ENCODE measurements at places on chromosomes 12 and 14.

GRCh38 chr12:92248977-92249376 is 103.3 kb upstream of the BTG1 start:
- DNase-seq = no peak

- no peak for DNase-seq
These were observed 123.7 kb upstream of the MDM1 start for GRCh38 chr12:68455691-68456345.

- no peak for DNase-seq
These were observed 311.8 kb downstream of the AEBP2 start for GRCh38 chr12:19751078-19751477.

GRCh38 chr14:99971087-99971940 is 93.9 kb upstream of the EVL start:
- DNase-seq = no peak

- no peak for DNase-seq
These were observed 1435.3 kb downstream of the LRFN5 start for GRCh38 chr14:43041976-43042375.

DNA sequence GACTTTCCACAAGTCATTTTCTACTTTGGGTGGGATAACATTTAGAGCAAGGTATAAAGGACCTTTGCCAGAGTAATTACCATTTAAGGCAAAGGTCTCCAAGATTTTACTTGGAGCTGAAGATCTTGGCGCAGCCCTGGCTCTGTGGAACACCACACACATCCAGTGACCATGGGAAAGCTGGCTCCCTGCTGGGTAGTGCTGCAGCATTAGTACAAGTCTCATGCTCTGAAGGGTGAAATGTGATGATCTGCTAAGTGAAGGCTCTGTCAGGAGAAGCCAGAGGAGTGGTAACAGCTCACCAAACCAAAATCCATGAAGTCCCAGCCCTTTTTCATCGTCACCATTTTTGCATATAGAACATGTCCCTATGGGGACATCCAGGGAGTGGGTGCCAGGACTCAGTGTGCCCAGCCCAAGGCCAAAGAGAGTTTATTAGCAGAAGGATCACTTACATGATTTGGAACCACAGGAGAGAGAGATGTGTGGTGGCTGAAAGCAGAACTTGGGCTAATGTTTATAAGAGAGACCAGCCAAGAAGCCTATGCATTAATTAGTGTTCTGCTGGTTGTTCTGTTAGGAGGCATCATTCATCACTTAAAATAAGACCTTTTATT is 110.7 kb downstream of the SLC38A6 start:
- DNase-seq = no peak

DNA sequence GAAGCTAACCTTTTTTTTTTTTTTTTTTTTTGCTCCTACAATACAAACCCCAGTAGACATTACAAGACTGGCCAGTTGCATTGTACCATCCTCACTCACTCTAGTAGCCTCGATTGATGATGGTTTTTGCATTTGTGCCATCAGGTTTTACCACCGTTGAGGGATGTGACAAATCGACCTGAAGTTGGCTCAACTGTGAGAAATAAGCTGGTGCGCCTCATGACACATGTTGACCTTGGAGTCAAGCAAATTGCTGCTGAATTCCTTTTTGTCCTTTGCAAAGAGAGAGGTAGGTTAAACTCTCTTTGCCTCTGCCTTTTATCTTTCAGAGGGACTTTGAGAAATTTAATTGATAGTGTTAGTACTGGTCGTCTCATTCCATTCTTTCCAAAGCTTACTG is 76.8 kb downstream of the RIC8B start:
- no peak for DNase-seq

DNA sequence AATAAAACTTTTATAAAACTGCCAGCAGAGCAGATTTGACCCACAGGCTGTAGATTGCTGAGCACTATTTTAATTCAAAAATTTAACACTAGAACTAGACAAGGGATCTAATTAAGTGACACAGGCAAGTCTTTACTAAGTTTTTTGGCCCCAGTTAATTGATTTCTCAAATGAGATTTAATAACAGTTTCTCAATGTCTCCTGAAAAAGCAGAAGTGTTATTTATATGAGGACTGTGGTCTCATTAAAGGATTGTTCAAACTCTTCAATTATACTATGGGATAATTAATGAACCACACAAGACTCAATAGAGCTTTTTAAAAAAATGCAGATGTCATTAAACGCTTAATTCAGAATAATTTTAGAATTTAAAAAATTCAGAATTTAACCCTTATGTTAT is 1.9 kb downstream of the HEATR5A start:
- DNase-seq = no peak

GRCh38 chr14:98169170-98169587 is 1102.8 kb downstream of the BCL11B start:
- DNase-seq = no peak

DNA sequence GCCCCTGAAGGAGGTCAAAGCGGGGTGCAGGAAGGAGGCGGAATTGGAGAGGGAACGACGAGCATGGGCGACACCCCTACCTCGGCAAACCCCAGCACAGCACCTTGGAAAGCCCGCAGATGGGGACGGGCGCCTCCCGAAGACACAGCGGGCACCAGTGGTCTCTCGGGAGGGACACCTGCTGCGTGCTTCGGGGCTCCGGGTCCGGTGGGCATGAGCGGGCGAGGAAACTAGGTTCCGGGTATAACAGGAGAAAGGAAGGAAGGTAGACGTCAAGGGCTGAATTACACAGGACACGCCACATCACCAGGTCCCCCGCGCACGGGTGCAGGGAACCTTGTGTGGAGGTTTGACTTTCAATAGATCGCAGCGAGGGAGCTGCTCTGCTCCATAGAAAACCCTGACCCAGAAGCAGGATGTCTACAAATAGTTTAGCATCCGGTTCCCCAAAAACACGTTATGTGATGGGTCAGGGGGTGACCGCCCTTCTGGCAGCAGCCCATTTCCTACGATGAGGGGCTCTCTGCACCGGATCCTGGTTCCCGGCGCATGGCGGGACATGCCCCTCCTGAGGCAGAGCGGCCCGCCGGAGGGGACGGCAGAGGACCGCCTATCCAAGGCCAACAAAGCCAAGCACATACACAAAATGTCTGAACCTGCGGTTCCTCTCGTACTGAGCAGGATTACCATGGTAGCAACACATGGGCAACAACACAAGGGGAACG is 196.9 kb downstream of the ALG10 start:
- DNase-seq = no peak

GRCh38 chr14:96616161-96616721 is 114.1 kb downstream of the PAPOLA start:
- no peak for DNase-seq

GRCh38 chr12:88503281-88503703 is 77.0 kb downstream of the KITLG start:
- no peak for DNase-seq

DNA sequence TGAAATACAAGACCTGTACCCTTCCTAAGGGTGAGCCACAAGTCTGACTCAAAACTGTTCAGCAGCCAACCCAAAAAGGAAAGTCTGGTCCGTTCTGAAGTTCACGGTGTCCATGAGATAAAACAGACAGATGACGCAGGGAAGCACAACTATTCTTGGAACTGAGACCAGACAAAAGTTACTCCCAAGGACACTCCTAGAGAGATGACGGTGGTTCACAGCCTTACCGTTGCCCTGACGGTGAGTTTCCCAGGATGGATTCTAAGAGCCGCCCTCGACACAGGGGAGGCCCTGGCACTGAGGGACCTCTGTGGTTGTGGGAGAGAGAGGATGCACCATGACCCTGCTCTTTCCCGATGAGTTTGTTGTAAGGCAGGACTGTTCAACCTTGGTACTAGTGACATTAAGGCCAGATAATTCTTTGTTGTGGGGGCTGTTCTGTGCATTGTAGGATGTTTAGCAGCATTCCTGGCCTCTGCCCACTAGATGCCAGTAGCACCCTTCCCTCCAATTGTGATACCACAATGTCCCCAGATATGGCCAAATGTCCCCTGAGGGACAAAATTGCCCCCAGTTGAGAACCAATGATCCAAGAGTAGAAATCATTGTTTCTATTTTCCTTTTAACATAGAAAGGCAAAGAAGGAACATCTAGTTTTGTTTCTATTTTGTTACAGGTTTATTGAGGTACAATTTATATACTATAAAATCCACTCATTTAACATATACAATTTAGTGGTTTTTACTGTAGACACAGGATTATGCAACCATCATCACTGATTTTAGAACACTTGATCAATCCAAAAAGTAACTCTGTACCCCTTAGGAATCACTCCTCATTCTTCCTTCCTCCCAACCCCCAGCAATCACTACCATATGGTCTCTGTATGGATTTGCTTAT is 23.0 kb downstream of the OR10P1 start:
- DNase-seq = no peak

DNA sequence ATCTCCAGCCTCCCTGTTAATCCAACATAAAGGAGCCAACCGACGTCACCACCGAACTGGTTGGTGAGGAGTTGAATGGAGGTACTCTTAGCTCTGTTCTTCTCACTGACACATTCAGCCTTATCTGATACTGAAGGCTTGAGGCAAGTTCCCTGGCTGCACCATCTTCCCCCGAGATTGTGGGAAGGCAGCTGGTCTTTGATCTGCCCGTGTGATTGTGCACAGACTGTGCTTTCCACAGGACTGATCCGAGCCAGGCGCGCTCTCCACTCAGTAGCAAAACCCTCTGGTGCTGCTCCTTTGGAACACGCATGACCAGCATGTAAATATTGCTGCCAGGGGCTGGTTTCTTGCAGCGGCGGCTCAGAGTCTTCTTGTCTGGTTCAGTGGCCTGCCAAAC is 30.1 kb upstream of the DLK1 start:
- no peak for DNase-seq

DNA sequence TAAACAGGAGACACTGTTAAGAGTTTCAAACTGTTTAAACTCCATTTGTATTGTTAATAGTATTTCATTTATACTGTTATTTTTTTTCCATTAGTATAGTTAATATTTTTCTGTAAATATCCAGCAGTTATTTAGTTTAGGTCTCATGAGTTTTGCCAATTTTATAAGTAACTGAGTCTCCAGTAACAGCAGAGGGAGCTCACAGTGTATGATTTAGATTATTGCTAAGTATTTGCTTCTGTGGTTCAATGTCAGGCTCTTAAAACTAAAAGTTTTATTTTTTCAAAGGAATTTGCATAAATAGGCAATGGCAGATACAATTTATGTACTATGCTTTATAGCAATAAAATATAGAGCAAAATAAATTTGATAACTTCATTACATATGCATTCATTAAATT is 209.7 kb downstream of the ATXN7L3B start:
- DNase-seq = no peak

DNA sequence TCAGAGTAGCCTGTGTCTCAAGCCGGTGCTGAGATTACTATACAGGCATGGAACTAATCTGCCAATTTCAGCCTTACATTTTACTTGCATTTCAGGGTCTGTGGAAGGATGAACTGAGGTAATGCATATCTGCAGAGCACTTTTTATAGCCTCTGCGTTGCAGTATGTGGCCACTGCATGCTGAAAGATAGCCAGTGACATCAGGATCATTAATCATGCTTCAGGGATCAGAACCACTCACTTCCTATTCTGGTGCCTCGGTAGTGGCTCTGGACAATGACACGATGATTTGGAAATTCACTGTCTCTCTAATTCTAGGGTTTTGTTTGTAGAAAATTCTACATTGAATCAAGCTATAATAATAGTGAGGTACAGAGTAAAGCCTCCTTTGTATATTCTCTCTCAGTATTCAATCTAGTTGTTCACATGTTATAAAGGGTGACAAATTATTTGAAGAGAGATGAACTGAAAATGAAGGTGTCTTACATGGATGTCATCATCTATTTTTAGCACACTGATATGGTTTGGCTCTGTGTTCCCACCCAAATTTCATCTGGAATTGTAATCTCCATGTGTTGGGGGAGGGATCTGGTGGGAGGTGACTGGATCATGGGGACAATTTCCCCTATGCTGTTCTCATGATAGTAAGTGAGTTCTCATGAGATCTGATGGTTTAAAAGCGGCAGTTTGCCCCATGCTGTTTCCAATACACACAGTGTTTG is 554.3 kb upstream of the MIS18BP1 start:
- no peak for DNase-seq

- no peak for DNase-seq
These were observed 65.5 kb downstream of the PTPRO start for GRCh38 chr12:15387772-15388171.

GRCh38 chr14:44928793-44929192 is 33.0 kb downstream of the KLHL28 start:
- no peak for DNase-seq

DNA sequence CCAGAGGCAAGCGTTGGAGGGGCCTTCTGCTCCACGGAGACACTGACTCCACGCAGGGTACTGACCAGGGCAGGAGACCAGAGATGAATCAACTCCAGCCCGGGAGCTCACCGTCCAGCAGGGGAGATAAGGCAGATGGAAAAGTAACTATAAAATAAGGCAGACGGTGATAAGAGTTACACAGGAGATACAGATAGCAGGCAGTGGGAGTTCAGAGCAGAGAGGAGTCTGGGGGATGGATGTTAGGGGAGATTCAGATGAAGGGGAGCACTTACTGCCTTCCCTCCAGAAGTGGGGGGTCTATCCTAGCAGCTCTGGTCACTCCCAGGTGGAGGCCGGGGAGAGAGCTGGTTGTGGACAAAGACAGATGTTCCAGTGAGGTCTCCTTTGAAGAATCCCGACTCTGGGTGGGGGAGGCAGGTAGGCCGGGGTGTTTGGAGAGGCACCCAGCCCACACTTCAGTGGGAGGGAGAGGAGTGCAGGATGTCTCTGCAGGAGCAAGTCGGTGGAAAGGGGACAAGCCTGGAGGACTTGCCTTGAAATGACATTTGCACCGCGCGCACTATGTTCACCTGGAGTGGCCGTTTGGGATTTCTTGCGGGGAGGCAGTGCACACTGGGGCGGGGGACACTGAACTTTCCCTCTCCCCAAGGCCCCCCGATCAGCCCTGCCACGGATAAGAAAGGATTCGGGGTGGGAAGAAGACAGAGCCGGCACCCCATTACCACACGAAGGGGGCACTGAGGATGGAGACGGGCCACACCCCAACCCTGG is 1.2 kb downstream of the PITPNM2 start:
- no peak for DNase-seq

DNA sequence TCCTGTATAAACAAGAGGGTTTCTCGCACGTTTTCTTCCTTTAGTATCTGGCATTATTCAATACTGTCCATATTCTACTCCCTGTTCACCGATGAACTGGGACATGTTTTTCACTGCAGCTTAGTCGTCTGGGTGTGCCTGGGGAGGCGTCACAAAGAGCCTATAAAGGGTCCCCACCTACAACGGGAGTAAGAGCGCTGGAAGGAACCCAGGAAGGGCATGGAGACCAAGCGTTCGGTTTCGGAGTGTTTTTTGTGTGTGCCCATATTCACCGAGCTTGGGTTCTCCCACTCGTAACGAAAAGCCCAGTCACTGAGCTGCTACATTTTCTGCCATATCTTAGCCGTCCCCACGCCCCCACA is 592 bp upstream of the USP15 start:
- DNase-seq = no peak

DNA sequence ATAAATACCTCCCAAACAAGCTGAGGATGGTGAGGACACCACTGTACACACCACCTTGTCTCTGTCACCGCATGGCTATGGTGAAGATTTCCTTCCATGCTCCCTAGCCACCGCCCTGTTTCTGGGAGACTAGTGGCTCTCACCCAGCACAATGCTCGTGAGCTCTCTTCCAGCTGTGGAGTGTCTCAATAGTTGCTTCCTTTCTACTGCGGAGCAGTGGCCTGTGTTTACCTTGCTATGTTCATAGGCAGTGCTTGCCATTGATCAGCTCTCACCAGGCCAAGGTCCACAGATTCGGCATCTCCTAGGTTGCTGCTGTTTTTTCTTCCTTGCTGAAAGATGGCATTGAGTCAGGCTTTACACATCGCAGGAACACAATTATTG is 313.6 kb upstream of the RTL1 start:
- no peak for DNase-seq

- no peak for DNase-seq
These were observed 860.4 kb upstream of the FBXO33 start for GRCh38 chr14:40292664-40293063.

- no peak for DNase-seq
These were observed 87.1 kb upstream of the PTHLH start for GRCh38 chr12:28059668-28060067.
